ENCODE measurements at places on chromosomes 7 and 10. TPM values are rescaled to one million over a fixed set of nuclear protein-coding genes. Genes with fewer than 3 reads are reported as not detected.
A peak's percentile ranks its signal among the peaks of the same experiment; 100 is the strongest.

The CABCOCO1 gene
- total RNA-seq, result not detected

The PLPP4 gene
- total RNA-seq, result not detected

DNA sequence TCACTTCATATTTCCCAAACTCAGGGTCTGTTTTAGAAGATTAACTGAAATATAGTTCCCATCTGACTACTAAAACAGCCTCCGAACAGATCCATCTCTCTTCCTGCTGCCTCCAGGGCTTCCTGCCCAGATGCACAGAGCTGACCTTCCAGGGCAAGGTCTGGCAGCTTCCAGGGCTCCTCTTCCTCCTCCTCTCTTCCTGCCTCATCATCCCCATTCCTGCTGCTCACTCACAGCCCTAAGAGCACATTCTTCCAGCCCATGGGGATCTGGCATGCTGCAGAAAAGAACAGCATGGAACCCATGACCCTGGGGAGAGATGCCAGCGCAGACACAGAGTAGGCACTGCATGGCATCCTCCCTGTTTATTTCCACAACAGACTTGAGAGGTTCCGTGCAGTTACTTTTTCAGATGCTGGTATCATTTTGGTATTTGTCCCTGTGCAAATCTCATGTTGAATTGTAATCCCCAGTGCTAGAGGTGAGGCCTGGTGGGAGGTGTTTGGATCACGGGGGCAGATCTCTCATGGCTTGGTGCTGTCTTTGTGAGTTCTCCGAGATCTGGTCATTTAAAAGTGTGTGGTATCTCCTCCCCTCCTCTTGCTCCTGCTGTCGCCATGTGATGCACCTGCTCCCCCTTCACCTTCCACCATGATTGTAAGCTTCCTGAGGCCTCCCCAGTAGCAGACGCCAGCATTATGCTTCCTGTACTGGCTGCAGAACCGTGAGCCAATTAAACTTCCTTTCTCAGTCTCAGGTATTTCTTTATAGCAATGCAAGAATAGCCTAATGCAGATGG is 4.4 kb downstream of the PKD1L1 start:
- H3K4me3 ChIP-seq, result no peak overlapping the region
- no peak for DNase-seq
- no peak overlapping the region for H3K27ac ChIP-seq

- peaks cover 13% of the 10 kb centered on the region for H3K4me1 ChIP-seq
- H3K27ac ChIP-seq, result peak overlapping the region; percentile 93
- H3K36me3 ChIP-seq, result peaks cover 3% of the 10 kb centered on the region
- DNase-seq, result no peak
- peak overlapping the region; percentile 74 for H3K4me3 ChIP-seq
Observed at GRCh38 chr7:25124465-25125136, 459 bp downstream of the CYCS start.

DNA sequence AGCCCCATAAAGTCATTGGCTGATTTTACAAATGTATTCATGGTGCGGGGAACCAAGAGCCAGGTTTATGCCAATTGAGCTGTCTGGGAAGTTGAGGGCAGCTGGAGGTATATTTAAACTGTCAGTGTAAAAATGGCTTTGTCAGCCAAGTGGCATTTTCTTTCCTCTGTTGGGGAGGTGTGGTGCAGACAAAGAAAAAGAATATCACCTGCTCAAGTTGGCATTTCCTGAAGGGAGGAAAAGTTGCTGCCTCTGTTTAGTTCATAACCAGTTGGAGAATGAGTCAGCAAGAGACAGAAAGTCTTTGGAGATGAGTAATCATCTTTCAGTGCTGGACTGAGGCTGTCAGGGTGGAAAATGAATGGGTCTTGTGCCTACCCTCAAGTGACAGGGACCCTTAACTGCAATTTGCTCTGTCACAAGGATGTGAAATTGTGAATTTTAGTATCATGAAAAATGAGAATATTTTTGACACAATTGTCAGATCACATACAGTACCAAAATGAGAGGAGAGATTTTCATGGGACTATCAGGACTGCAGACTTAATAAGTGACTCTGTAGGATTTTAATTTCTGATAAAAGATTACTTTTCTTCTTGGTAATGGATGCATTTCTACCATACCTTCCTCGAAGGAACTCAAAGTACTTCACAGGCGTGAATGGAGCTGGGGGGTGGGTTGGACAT is 137.3 kb downstream of the ANLN start:
- no peak for DNase-seq
- H3K27me3 ChIP-seq, result no peaks in the 10 kb centered on the region
- H3K4me3 ChIP-seq, result no peak overlapping the region
- H3K4me1 ChIP-seq, result no peaks in the 10 kb centered on the region
- H3K36me3 ChIP-seq, result peaks cover 5% of the 10 kb centered on the region

DNA sequence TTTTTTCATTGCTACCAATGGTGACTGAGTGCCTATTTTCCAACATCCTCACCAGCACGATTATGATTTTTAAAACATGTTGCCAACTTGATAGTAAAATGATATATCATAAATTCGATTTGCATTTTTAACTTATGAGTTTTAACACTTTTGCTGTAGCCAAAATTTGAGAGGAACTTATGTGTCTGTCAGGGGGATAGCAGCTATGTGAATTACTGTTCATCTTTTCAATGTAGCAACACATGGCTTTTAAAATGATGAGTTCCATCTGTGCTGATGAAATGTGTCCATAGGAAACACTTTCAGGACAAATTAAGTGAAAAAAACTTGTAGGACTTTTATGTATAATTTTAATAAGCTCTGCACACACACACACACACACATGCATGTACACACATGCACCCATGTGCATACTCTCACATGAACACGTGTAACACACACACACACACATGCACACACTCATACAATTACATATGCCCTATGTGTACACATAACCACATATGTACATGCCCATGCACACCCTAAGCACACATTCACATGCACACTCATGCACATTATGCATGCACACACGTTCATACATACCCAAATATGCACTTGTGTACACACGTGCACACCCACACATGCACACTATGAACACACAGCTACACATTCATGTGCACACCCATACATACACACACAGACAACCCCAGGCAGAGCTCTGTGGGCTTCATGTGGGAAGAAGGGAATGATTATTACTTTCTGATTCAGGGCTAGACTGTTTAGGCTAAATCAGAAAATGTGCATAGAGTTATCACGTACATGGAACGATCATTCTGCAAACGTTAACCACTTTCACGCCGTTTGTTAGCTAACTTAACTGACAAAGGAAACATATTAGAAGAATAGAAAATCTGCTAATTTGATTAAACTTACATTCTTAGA is 68.9 kb downstream of the C10orf143 start:
- no peaks in the 10 kb centered on the region for H3K27me3 ChIP-seq
- DNase-seq, result no peak
- H3K4me1 ChIP-seq, result no peaks in the 10 kb centered on the region
- no peaks in the 10 kb centered on the region for H3K36me3 ChIP-seq
- no peak overlapping the region for H3K4me3 ChIP-seq

GRCh38 chr7:73504017-73504416 is 18.1 kb downstream of the BAZ1B start:
- H3K36me3 ChIP-seq, result peaks cover 21% of the 10 kb centered on the region
- no peaks in the 10 kb centered on the region for H3K4me1 ChIP-seq
- no peaks in the 10 kb centered on the region for H3K27me3 ChIP-seq
- no peak overlapping the region for H3K27ac ChIP-seq
- H3K4me3 ChIP-seq, result no peak overlapping the region
- no peak for DNase-seq

- no peaks in the 10 kb centered on the region for H3K27me3 ChIP-seq
- H3K4me1 ChIP-seq, result no peaks in the 10 kb centered on the region
- H3K4me3 ChIP-seq, result no peak overlapping the region
- DNase-seq, result no peak
- H3K27ac ChIP-seq, result no peak overlapping the region
Observed at GRCh38 chr7:117665368-117665767, 185.5 kb downstream of the CFTR start.

Measured in naive thymus-derived CD4-positive, alpha-beta T cell (primary cell).